ENCODE measurements at places on chromosomes 5 and 9.

- DNase-seq: no peak
Observed at GRCh38 chr9:15289603-15290002, 17.4 kb downstream of the TTC39B start.

- no peak for DNase-seq
Observed at GRCh38 chr5:91142386-91142785, 240.7 kb downstream of the ARRDC3 start.

- no peak for DNase-seq
Observed at GRCh38 chr5:74541381-74541781, 99.1 kb downstream of the ENC1 start.

DNA sequence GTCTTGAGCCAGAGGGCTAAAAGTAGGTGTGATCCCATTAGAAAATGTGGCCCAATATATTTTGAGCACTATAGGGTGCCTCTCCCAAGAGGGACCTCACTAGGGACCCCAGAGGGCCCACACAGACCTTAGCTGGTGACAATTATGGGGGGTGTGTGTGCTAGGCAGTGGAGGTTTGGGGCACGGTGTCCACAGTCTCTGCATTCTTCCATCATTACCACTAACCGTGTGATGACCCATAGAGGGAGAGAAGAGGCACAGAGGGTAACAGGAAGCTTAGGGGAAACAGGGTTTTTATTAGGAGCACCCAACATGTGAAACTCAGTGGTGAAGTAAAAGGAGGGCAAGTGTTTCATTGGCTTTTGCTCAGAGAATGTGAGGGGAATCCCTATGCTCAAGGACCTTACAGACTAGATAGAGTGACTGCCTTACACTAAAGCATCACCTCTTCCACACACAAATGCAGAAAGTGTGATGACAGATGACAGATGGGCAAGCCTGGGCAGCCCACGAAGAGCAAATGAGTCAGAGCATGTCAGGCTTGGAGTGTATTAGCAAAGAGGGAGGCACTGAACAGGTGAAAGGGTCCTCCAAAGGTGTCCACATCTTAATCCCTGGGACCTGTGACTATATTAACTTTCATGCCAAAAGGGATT lies 2.5 kb upstream of the ACTL7A start:
- DNase-seq: peak; percentile 91

DNA sequence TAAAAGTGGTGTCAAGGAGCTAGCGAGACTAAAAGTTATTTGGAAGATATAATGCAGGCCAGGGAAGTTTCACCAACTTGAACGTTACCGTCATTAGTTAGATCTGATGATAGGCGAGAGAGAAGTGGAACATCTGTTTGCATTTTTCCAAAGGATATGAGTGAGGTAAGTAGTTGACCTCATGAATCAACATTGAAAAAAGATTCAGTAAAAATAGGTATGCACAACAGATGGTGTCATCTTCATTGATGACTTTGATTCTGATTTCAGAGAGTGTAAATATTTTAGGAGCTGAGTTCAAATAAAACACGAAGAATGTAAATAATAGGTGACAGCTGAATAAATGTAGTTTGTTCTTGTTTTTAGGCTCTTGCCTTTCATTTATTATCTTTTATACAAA lies 998.9 kb upstream of the CDH6 start:
- DNase-seq: no peak

GRCh38 chr9:115046824-115047223 lies 71.1 kb downstream of the TNC start:
- no peak for DNase-seq

DNA sequence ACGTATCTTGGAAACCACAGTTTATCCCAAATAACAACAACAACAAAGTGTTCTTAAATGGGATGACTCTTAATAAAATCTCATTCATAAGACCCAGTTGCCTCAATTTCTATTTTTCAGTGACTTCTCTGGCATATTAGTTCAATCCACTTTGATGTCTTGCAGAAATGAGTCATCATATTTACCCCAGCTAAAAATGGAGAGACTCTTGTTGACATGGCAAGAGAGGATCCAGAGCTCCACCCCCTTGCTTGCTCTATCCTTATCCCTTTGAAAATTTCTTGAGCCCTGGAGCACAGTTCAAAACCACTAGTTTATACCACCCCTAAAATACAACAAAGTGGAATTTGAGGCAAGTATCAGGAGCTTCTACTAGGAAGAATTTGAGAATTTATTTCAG lies 20.8 kb downstream of the VCAN start:
- DNase-seq: no peak

DNA sequence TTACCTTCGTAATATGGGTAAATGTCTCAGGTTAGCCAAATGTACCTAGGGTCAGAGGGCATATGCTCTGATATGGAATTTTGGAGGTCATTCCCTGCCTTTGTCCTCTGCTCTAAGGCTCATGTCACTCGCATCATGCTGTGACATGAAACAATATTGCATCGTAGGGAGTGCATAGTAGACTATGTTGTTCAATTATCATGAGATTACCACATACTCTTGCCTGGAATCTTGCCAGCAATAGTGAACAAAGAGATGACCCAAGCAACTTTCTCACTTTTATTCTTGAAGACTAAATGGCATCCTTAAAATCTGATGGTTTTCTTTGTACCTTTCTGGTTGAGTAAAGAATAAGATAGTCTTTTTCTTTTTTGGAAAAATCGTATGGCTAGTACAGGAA lies 27.6 kb downstream of the ZNF462 start:
- no peak for DNase-seq

DNA sequence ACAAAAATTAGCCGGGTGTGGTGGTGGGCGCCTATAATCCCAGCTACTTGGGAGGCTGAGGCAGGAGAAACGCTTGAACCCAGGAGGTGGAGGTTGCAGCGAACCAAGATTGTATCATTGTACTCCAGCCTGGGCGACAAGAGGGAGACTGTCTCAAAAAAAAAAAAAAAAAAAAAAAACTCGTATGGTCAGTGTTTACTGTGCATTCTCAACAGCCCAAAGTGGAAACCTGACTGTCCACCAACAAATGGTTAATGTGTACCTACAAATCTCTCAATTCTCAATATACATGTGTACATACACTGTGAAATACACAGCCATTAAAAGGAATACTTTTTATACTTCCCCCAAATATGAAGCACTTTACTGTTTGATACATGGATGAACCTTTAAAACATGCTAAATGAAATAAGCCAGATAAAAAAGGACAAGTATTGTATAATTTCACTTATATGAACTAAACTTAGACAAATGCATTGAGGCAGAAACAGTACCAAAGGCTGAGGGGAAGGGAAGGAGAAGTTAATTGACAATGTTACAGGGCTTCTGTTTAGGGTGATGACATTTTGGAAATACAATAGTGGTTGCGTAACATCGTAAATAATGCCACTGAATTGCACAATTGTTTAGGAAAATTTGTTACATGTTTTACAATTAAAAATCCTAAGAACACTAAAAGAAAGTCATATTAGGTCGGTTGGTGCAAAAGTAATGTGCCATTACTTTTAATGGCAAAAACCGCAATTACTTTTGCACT lies 16.5 kb downstream of the DNAJA1 start:
- no peak for DNase-seq

- no peak for DNase-seq
Observed at GRCh38 chr9:106970219-106970975, 107.4 kb downstream of the ZNF462 start.

All from RWPE1 (cell line).